ENCODE measurements at places on chromosomes 4 and X. TPM values are rescaled to one million over a fixed set of nuclear protein-coding genes. Genes with fewer than 3 reads are reported as not detected.

The BMPR1B gene
- total RNA-seq = under 0.01 TPM

The SHROOM4 gene
- total RNA-seq = 9.7 TPM

The NWD2 gene
- not detected for total RNA-seq

The ERVMER34-1 gene
- 3.0 TPM for total RNA-seq

The AFM gene
- total RNA-seq = not detected

The SCARB2 gene
- 195 TPM for total RNA-seq

The RWDD4 gene
- 17.8 TPM for total RNA-seq

The FGFBP2 gene
- not detected for total RNA-seq

The DMP1 gene
- not detected for total RNA-seq

The NRK gene
- total RNA-seq = 30.2 TPM

The PKD2 gene
- 132 TPM for total RNA-seq

The FAM47A gene
- total RNA-seq = not detected

- DNase-seq = no peak
Observed at GRCh38 chrX:56726605-56727004, 2.4 kb upstream of the NBDY start.

DNA sequence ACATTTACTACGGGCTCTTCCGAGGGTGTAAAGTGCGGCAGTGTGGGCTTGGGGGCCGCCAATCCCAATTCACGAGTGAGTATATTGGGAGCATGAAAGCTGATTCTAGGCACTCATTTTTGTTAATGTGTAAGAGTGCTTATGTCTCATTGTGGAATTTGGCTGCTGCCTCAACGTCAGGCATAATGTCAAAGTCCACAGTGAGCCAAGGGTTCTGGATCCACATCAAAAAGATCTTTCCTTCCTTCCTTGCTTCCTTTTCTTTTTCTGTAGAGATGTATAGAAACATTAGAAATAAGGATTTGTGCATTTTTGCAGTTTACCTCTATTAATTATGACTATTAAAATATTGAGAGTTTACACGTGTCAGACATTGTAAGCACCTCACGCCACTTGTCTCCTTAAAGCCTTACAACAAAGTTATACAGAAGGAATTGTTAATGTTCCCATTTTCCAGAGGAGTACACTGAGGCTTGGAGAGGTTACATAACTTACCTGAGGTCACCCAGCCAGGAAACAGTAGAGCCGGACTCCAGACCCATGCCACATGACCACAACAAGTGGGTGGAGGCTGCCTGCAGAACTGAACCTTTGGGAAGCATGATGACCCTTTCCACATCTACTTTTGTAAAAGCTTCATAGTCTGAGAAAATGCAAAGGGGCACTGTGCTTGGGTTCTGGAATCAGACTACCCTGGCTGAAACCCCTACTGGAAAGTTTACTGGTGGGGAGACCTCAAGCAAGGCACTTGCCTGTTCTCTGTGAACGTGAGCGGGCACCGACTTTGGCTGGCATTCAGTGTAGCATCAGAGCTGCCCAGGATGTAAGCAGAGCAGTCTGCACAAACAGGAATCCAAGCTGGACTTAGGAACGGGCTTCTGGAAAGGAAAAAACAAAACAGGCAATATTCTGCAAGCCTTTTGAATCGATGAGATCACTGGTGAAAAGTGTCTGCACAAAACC lies 761 bp downstream of the CLRN2 start:
- DNase-seq = no peak

- no peak for DNase-seq
Observed at GRCh38 chrX:29113221-29113620, 526.0 kb downstream of the IL1RAPL1 start.

DNA sequence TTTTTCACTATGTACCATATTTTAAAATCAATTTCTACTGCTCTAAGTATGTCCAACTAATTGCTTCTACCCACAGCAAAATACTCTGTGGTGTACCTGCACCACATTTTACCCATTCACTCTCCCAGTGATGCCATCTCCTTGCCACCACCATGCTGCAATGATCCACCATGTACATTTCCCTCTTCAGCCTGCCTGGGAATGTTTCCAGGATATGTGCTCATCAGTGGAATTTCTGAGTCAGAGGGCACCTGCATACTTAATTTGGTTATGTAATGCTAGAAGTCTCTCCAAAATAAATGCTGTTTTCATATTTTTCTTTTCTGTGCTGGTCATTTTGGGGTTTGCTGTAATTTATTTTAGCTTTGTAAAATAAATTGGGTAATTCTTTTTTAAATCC lies 33.2 kb upstream of the OCIAD2 start:
- DNase-seq = no peak

GRCh38 chr4:153643406-153644383 lies 40.4 kb upstream of the TLR2 start:
- DNase-seq = no peak

- DNase-seq = no peak
Observed at GRCh38 chr4:74323663-74324062, 15.4 kb downstream of the EPGN start.

DNA sequence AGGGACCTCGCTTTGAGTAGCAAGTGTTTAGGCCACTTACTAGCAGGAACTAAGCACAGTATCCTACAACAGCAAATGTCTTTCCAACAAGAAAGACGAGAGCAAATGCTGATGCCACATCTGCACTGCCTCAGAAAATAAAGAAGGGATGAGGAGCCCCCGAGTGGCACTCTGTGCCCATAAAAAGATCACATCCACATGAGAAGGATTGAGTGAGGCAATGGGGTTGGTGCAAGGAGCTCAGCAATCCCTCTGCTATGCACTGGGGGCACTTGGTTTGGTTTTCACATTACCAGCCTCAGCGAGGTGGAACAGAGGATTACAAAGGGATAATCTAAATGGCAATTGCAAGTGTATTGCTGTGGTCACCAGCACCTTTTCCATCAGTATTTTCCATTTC lies 252.8 kb upstream of the SLC7A11 start:
- DNase-seq = no peak

DNA sequence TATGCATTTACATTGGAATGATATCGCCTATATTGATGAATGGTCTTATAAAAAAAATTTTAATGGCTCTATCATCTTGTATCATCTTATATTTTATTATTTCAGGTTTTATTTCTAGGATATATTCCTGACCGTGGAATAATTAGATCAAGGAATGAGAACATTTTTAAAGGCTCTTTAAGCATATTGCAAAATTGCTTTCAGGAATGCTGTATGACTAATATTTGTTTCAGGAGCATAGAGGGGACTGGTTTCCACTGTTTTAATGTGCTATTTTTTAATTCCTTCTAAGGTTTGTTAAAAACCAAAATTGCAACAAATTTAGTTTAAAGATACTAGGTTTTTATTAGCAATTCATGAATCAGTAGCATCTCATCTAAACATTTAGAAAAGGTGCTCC lies 120.2 kb downstream of the BMPR1B start:
- no peak for DNase-seq

DNA sequence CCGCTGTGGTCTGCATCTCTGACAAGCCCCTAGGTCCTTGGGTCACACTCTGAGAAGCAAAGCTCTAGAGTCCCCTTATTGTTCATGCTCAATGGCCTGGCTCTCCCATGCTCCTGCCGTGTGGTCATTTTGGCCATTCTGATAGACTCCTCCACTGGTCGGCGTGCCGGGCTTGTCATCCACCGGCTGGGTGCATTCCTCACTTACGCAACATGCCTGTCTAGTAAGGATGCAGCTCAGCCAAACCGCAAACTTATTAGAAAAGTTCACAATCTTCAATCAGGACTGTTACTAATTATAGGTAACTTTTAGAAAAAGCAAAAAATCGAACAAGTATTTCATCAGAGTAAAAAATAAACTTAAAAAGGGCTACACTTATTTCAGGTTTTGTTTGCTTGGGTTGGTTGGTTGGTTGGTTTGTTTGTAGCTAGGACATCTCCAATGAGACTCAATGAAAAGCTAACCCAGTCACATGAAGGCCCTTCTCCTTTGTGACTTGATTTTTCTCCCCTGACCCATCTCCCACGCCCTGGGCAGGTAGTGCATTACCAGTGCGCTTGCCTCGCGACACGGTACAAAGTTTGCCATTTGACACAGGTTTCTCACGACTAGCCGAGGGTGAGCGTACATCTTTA lies 41.0 kb downstream of the IRF2 start:
- DNase-seq = no peak

- DNase-seq = no peak
Observed at GRCh38 chrX:115948018-115948923, 222.3 kb upstream of the AGTR2 start.

DNA sequence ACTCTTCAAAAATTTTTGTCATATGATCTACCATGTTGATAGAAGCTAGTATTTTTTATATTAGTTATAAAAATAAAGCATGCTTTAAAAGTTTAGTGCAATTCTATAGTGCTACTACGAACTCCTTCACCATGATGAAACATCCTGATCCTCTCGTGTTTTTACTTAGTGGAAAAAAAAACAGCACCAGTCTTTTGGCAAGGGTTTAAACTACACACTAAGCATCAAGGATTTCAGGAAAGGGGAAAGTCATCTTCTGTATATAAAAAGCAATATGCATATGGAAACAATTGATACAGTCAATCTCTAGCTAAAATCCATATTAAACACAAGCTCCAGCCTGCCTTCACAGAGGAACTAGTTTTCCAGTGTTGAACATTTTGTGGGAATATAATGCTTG lies 18.7 kb downstream of the CHM start:
- DNase-seq = no peak

DNA sequence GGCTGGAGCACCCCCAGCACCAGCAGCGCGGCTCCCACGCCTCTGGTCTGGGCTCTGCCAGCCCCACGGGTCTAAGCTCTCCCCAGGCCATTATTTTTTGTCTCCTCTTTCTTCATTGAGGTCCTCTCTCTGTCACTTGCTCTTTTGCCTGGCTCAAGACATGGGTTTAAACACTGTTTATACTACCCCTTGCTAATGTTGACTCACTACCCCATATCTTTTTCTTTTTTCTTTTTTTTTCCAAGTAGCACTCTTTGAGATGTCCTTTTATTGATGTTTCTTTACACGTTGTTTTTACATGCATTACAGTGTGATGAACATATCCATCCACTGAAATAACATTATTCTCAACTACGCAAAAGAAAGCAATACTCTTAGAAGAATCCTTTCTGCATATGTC lies 1.7 kb upstream of the ERVMER34-1 start:
- DNase-seq = no peak

DNA sequence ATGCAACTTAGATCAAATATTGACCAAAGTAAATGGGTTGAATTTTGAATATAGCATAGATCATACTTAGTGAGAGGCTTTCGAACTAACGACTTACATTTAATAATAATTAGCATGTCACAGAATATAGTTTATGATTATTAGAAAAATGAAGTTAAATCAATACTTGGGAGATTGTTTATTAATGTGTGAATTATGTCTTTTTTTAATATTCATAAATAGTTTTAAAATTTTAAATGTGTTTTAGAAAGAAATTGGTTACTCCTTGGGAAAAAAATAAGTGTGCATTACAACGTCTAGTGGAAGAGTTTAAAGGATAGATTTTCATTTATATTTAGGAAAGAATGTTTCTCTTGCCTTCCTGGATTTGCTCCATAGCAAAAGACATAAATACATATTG lies 7.3 kb downstream of the FGA start:
- DNase-seq = no peak

DNA sequence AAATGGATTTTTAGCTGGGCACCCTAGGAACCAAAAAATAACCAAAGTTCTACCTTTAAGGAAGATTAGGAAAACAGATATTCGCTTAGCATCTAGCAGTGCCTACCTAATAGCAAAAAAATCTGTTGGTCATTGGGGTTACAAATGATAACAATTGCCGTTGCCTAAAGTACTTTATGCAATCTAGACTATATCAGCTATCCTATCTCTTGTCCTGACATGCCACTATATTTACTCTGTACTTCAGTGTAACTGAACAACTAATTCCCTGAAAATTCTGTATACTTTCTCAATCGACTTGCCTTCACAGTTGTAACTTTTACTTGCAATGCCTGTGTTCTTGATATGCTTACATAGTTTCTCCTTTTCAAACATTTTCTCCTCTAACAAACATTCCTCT lies 282.9 kb upstream of the PCDH7 start:
- no peak for DNase-seq

DNA sequence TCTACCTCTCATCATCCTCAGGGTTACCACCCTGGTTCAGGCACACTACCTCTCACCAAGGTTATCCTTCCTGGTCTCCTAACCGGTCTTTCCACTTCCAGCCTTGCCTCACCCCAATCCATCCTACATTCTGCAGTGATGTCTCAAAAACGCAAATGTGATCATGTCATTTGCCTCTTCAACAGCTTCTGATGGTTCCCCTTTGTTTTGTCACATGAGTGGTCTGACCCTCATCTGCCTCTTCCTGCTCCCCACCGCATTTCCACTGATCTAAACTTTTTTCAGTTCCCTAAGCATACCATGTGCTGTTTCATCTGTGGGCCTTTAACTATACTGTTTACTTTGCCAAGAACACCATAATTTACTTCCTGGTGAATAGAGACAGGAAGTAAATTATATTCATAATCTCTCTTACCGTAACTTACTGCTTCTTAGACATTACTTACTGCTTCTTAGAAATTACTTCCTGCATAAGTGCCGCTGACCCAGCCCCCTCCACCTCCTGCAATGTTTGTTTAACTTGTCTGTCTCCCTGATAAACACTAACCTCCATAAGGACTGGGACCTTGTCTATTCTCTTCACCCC lies 27.1 kb upstream of the NSUN7 start:
- DNase-seq = no peak

DNA sequence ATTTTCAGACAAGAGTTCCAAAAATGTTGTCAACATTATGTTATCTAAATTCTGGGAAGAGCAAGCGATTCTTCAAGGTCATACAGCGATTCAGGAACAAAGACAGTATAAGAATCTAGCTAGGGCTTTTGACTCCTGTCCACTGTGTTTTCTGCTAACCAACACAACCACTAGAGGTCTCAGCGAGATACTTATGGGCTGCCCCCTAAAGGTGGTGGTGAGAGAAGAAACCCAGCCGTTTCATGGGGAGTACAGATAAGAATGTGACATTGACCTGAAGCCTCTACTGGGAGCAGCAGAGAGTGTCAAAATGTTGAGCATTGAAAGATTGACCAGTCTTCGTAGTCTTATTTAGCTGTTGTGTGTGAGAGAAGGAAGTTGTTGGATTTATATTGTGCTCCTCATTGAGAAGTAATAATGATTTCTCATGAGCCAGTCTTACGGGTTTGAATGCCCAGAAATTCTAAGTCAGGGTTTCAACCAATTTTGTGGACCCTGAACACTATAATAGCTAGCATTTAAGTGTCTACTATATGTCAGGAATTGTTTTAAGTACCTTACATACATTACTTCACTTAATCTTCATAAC lies 168.3 kb downstream of the SPRY1 start:
- DNase-seq = no peak

- DNase-seq = no peak
Observed at GRCh38 chrX:2632533-2633504, 58.3 kb upstream of the CD99 start.

GRCh38 chrX:153445106-153445855 lies 575 bp downstream of the TREX2 start:
- DNase-seq = no peak

DNA sequence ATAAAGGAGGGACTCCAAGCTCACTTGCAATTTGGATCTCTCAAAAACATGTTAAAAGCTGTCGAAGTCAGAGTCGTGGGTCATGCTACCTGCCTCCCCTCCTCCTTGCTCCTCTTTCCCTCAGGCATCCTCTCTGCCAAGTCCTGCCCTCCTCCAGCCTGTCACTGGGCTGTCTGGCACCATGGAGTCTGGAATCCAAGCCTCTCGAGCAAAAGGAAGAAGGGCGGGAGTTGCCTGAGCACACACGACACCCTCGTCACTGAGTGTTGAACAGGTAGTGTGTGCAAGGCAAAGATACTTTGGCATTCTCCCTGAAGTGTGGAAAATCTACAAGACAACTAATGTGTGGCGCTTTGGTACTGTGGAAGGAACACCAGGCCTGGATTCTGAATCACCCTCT lies 62.2 kb downstream of the HAUS3 start:
- no peak for DNase-seq

GRCh38 chr4:119271361-119272085 lies 50.4 kb downstream of the FABP2 start:
- no peak for DNase-seq

Data from uterus (tissue), 4 donors.